Prostate gland (tissue), 2 donors: ENCODE measurements at places on chromosomes 6 and 20. TPM values are rescaled to one million over a fixed set of nuclear protein-coding genes. Genes with fewer than 3 reads are reported as not detected.

Gene RIPOR3
- 11.3 TPM for total RNA-seq

DNA sequence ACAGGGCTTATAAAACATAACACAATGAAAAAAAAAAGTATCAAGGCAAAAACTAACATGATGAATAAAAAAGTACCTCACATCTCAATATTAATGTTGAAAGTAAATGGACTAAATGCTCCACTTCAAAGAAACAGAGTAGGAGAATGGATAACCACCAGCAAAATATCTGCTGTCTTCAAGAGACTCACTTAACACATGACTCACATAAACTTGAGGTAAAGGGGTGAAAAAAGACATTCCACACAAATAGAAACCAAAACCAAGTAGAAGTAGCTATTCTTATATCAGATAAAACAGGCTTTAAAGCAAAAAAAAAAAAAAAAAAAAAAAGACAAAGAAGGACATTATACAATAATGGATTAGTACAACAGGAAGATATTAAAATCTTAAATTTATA, 86.9 kb downstream of the TBC1D32 start:
- no peaks in the 10 kb centered on the region for H3K36me3 ChIP-seq
- no peaks in the 10 kb centered on the region for H3K4me1 ChIP-seq
- no peak for DNase-seq
- no peak overlapping the region for H3K4me3 ChIP-seq
- no peaks in the 10 kb centered on the region for H3K27me3 ChIP-seq
- no peak overlapping the region for H3K27ac ChIP-seq

- H3K36me3 ChIP-seq, result no peaks in the 10 kb centered on the region
- no peak overlapping the region for H3K27ac ChIP-seq
- H3K4me3 ChIP-seq, result no peak overlapping the region
Observed at GRCh38 chr20:53296025-53296424, 297.6 kb downstream of the ZNF217 start.

DNA sequence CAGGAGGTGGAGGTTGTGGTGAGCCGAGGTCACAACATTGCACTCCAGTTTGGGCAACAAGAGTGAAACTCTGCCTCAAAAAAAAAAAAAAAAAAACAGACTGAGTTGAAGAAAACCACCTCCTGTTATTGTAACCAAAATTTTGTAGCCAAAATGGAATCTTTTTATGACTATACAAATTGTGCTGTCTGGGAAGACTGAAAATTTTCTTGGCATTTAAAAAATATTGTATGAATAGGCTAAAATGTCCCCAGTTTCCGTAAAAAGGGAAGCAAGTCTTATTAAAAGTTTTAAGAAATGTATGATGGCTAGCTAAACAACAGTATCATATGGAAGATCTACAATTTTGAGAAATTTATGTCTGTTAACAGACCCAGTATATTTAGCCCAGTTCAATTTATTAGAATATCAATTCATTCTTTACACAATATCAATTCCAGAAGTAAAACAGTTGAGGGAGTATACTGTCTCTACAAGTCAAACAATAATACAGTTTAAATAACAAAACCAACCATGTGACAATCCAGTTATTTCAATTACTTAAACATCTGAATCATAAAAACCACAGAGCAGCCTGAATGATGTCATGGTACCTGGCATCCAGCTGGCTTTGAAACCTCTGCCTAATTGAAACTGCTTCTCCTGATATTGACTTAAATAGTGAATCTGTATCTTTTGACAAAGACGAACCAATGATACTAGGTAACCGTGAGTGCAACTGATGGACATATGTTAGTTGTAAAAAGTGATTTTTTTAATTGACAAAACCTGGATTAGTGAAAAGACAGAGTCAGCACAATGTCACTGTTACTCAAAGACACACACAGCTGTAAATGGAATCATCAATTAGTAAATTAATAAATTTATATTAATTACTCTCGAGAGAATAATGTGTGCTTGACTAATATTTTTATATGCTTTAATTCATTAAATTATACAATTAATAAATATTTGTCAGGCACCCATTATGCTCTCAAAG, 166.6 kb upstream of the MARCKS start:
- H3K4me3 ChIP-seq, result no peak overlapping the region
- no peaks in the 10 kb centered on the region for H3K27me3 ChIP-seq
- peak overlapping the region; percentile 24 for H3K27ac ChIP-seq
- H3K36me3 ChIP-seq, result no peaks in the 10 kb centered on the region
- peak; percentile 36 for DNase-seq

Gene GRM1
- total RNA-seq, result not detected

Gene ARMC12
- 4.4 TPM for total RNA-seq

GRCh38 chr6:83758533-83758932, 49.6 kb upstream of the SNAP91 start:
- no peaks in the 10 kb centered on the region for H3K4me1 ChIP-seq
- H3K27me3 ChIP-seq, result no peaks in the 10 kb centered on the region
- no peaks in the 10 kb centered on the region for H3K36me3 ChIP-seq
- H3K4me3 ChIP-seq, result no peak overlapping the region
